SW480 (cell line): ENCODE measurements at places on chromosomes 7 and 10.

- DNase-seq: no peak
These were observed 42.8 kb downstream of the MGMT start for GRCh38 chr10:129509835-129510234.

GRCh38 chr7:67817481-67817880, 820.8 kb downstream of the TYW1 start:
- DNase-seq: no peak

DNA sequence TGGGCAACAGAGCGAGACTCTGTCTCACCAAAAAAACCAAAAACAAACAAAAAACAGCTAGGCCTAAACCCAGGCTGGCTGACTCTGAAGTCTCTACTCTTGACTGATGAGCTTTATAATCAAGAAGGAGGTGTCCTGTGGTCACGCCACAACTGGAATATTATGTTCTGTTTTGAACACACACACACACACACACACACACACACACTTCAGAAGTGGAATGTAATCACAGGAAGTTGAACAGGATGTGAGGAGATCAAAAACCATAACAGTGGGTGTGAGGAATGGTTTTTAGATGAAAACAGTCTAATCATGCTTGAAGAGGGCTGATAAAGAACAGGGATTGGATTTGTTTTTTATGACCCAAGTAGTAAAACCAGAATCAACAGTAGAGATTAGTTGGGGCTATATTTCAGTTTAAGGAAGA, 51.1 kb upstream of the IL6 start:
- peak; percentile 61 for DNase-seq

- DNase-seq: no peak
These were observed 43.8 kb upstream of the GPR26 start for GRCh38 chr10:123622381-123622780.

GRCh38 chr7:143487566-143487965, 9.9 kb downstream of the TAS2R41 start:
- DNase-seq: no peak

DNA sequence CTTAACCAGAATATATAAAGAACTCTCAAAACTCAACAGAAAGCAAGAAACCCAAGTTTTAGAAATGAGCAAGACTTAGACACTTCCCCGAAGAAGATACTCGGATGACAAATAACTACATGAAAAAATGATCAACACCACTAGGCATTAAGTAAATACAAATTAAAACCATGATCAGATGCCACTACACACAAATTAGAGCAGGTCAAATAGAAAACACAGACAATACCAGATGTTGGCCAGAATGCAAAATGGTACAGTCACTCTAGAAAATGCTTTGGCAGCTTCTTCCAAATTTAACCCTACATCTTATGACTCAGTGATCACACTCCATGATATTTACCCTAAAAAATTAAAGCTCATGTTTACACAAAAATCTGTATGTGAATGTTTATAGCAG, 18.4 kb downstream of the TMEM176A start:
- DNase-seq: no peak

GRCh38 chr10:107692072-107692471, 527.6 kb upstream of the SORCS1 start:
- DNase-seq: no peak

DNA sequence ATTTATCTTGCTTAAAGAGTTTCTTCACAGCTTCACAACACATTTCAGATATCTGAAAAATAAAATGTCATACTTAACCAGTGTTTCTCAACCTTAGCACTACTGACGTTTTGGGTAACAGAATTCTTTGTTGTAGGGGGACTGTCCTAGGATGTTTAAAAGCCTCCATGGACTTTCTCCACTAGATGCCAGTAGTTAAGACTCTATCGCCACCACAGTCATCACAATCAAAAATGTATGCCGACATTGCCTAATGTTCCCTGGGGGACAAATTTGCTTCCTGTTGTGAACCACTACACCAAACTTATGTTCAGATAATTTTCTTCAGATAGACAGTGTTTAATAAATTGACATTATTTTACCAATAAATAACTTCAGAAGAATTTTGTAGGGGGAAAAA, 13.4 kb downstream of the NOC3L start:
- DNase-seq: no peak

DNA sequence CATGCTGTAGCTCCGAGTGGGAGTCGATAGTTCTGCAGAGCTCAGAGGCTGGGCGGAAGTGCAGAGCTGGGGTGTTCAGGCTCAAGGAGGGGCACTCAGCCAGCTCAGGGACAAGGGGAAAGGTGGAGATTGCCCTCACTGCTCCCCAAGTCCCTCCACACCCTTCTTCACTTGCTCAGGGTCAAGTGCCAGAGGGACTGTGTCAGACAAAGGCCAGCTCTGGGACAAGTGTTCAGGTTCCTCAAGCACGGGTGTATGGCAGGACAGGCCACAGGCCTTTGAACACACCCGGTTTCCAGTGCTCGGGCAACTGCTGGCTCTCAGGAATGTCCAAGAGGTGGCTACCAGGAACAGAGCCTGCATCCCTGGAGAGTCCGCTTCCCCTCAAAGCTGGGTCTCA, 293.0 kb upstream of the PODXL start:
- DNase-seq: no peak

GRCh38 chr10:49327036-49327813, 28.3 kb downstream of the C10orf71 start:
- DNase-seq: no peak

GRCh38 chr10:131758062-131758938, 142.5 kb upstream of the PPP2R2D start:
- DNase-seq: no peak

DNA sequence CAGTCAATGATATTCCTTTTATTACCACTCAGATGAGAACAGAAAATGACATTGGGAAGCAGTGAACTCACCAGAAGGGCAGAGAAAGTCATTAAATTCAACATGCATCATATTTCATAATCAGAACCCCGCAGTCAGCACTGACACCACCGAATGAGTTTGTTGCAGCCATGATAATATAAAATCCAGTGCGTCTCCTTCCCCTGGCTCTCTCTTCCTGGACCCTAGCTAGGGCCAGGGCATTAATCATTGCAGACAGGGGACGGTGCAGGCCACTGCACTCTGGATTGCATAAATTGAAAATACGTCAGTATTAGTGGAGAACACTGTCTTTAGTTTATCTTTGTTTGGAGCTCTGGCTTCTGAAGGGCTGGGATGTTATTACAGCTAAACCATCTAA, 931.5 kb downstream of the TYW1 start:
- DNase-seq: no peak

- no peak for DNase-seq
These were observed 118.1 kb downstream of the INHBA start for GRCh38 chr7:41584746-41585145.

DNA sequence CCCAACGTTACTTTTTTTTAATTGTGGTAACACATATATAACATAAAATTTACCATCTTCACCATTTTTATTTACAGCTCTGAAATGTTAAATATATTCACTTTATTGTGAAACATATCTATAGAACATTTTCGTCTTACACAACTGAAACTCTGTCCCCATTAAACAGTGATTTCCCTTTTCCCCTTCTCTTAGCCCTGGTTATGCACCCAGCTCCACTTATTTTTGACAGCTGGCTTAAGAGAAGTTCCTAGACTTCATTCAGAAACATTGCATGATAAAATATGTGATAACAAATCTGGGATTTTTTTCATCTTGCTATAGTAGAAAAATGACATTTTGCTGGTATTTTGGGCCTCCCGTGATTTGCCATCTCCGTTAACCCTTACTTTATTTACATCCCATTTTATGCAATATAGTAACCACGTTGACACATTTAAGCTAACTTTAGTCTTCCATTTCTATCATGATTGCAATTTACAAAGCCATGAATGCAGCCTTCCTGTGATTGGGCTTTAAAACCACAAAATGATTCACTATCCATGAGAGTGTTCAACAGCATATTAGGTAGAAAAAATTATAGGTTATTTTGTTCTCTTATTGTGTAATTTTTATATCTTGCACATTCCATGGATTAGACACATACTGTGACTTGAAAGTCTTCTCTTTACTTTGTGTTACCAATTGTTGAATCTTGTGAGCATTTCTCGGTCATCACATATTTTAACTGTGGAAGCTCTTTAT, 139.6 kb downstream of the SND1 start:
- no peak for DNase-seq

- DNase-seq: no peak
These were observed 812.9 kb downstream of the REEP3 start for GRCh38 chr10:64334084-64334483.

DNA sequence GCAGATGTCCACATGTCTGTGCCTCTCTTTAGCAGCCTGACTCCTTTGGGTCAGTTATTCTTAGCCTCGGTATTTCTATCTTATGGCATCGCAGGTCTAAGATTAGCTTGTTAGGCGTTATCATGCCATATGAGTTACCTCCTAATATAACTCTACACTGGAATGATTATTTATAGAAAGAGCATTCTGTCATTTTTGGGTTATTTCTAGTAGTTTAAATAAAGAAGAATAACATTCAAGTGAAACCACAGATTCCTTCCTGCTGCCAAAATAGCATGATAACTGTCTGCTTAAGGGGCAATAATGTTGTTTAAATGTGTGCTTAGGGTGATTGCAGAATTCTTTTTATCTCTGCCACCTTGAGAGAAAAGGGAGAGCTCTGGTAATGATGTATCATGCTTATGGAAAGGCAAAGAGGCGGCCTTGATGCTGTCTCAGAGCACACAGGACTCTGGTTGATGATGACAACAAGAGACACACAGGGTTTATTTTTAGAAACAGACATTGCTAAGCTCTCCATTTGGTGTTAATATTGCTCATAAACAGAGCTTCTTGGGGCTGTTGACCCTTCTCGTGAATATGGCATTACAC, 10.4 kb downstream of the HDAC9 start:
- DNase-seq: no peak
